Stimulated activated CD8-positive, alpha-beta memory T cell treated with anti-CD3 and anti-CD28 coated beads, Interleukin-2, amount 100 ng/mL, for 1 hour (primary cell): ENCODE measurements at places on chromosomes 11 and 22.

- no peak for DNase-seq
Measured at GRCh38 chr11:80414181-80415165, 973.6 kb upstream of the TENM4 start.

DNA sequence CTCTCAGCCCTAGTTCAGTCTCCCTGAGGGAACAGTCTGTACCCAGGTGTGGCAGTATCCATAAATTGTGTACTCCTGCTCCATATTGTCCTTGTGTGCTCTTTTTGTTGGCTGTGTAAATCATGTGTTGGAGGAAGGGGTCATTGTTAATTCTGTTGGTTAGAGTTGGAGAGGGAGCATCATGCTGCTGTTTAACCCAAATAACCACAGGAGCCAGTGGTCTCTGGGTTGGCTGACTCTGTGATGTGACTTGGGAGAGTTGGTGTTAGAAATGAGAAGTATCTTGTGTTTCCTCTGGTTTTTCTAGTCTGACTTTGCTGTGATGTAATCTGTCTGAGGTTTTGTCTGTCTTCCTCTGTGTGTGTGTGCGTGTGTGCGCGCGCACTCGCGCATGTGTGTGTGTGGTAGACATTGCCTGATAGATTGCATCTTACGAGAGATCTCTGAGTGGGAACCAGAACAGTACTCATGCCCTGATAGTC, 30.5 kb downstream of the CTNND1 start:
- DNase-seq, result peak; percentile 75

DNA sequence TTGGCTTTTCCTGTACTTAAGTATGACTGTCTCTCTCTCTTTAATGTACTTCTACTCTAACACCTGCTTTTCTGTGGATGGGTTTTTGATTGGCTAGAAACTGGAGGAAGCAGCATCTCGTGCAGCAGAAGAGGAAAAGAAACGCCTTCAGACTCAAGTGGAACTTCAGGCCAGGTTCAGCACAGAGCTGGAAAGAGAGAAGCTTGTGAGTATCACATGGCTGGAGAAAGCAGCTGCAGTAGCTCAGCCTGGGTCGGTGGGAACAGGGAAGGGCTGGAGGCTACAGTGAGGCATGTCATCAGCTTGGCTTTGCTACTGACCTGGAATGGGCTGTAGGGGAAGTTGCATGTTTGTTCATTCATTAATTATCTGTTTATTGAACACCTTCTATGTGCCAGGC, 74.2 kb downstream of the SWAP70 start:
- no peak for DNase-seq

DNA sequence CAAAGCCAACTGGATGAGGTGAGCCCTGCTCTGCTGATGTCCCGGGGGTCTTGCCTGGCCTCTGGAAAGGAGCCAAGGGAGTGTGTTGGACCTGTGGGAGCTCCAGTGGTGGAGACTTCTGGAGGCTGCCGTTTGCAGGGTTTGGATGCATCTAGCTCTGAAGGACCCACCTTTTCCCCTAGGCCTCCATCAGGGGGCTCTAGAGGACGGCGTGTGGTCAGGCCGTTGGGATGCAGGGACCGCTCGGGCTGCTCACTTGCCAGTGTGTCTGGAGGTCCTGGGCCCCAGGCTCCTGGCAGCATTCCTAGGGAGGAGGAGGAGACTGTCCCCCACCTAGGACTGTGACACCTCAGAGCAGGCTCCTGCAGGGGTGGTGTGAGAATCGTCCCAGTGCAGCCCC, 58.3 kb downstream of the PRDM11 start:
- no peak for DNase-seq

GRCh38 chr11:1756791-1757771, 6.6 kb downstream of the CTSD start:
- DNase-seq, result no peak

DNA sequence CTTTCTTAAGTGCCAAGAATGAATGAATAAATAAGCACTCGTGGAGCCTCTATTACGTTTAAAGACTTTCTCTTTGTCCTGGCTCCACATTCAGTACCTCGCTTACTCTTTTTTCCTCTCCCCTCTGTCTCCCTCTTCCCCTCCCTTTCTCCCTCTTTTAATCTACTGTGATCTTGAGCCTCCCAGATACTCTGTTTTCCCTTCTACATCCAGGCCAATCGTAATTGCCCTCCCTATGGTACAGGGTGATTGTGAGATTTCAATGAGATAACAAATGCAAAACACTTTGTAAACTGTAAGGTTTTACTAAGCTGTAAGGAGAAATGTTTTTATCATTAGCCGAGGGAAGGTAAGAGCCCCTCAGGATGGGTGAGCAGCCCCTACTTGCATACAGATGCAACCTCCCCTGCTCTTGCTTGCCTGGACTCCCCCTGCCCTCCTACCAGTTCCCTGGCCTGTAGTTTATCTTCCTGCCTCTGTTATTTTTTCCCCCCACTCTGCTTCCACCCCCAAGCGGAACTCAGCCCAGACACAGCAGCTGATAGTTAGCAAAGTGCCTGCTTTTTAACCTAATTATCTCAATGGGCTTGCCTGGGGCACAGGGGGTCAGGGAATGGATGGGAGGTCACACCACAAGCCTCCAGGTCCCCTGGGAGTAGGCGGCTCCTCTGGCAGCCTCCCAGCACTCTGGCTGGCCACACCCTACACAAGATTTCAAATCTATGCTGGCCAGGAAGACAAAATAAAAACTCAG, 76.9 kb upstream of the CADM1 start:
- DNase-seq, result no peak

GRCh38 chr11:118870396-118871343, 13.0 kb upstream of the CXCR5 start:
- DNase-seq, result no peak

GRCh38 chr11:12603143-12604088, 70.8 kb upstream of the TEAD1 start:
- no peak for DNase-seq

DNA sequence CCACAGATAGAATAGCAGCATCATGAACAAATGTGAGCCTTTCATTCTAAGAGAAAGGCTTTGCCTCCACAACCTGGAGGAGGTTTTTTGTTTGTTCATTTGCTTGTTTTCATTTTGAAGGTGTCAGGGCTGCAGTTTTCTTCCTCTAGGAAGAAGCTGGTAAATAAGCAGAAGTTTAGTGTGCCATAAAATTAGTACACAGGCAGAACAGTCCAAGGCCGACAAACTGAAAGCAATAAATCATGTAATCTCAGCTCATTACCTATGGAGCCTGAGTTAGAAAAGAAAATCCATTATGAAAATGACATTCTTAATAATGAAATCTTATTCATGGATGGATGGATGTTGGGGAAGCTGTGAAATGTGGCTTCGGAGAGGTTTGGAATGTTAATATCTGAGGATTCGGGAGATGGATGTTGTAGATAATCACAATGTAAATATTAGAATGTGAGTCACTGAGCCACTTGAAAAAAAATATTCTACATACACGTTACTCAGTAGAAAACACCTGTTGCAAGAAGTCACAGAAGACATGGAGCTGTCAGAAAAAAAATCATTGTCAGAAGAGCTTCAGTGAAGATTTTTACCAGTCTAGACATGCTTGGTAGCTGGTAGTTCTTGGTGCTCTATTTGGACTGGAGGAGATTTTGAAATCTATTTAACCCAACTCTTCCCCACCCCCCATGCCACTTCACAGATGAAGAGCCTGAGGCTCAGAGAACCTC, 15.0 kb upstream of the ZDHHC13 start:
- DNase-seq, result no peak

DNA sequence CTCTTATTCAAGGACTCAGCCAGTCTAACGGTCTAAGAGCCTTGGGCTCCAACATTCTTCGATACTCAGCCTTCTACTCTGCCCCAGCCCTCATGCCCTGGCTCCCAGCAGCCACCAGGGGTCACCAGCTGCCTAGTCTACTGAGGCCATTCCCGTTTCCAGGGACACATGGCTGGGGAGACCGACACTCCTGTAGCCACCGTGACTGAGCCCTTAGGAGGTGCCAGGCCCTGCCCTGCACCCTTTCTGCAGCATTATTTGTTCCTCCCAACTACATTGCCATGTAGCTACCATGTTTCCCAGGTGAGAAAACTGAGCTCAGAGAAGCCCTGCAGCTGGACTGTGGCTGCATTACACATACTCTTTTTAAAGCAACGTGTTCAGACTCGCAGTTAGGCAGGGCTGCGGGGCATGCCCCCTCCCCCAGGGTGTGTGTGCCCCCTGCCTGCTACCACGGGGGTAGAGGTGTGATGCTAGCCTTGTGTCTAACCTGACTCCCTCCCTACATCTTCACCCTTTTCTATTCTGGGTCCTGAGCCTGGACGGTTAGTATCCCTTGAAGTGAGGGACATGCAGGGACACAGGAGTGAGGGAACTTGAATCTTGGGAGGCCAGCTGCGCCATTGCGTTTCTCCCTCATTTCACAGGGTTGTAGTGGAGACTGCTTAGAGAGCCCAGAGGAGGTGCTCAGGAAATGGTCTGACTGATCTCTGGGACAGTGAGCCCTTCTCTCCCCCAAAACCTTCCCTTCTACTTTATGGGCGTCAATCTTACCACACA, 17.5 kb downstream of the ATG16L2 start:
- no peak for DNase-seq

DNA sequence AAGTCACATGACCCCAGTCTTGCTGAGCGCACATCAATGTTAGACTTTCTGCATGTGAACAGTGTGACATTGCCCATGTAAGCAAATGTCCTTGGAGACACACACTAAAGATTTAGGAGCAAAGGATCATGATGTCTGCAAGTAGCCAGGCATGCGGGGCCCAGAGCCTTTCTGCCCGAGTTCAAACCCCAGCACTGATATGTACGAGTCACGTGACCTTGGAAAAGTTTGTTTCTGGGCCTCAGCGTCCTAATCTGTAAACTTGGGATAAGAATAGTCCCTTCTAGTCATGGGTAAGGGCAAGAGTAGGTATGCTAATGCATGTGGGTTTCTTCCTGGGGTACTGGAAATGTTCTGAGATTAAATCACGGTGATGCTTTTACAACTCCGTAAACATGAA, 16.8 kb upstream of the PGA3 start:
- no peak for DNase-seq

GRCh38 chr11:65780770-65781151, at the start of gene AP5B1:
Gene AP5B1 (minus strand): TSS chr11:65780976. CDS start chr11:65780591, 385 bp downstream.
- DNase-seq, result peak; percentile 63

DNA sequence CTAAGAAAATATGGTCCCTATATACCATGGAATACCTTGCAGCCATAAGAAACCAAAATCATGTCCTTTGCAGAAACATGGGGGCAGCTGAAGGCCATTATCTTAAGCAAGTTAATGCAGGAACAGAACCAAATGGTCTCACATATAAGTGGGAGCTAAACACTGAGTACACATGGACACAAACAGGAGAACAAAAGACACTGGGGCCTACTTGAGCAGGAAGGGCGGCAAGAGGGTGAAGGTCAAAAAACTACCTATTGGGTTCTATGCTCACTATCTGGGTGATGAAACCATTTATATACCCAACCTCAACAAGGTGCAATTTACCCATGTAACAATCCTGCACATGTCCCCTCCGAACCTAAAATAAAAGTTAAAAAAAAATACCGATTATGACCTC, 22.5 kb downstream of the GAS2 start:
- DNase-seq, result no peak

DNA sequence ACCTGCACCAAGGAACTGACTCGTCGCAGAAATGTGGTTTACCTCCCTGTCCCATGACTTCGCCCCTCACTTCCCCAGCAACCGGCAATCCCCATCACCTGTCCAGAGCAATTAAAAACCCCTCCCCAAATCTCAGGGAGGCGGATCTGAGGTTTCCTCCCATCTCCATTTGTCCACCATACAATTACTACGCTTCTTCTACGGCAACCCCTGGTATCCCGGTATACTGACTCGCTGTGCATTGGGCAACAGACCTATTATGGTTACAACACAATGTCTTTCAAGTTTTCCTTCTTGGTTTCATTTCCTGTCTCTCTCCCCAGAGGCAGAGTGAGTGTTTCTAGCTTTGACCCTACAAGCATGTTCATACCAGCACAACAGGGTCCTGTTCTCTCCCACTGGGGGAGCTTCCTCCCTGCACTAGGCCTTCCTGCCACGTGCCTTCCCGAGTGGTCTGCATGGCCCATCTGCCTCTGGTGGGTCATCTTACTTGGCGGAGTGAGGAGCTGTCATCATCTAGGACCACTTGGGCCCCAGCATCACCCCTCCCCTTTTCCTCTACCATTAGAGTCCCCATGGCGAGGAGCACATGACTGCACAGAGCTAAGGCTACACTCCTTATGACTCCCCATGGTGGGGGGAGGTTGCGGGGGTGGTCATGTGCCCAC, 30.3 kb upstream of the NAP1L4 start:
- no peak for DNase-seq

GRCh38 chr22:25987948-25988347, 181.3 kb upstream of the SEZ6L start:
- DNase-seq, result no peak

- no peak for DNase-seq
Measured at GRCh38 chr11:10021563-10021962, 272.5 kb downstream of the SBF2 start.

DNA sequence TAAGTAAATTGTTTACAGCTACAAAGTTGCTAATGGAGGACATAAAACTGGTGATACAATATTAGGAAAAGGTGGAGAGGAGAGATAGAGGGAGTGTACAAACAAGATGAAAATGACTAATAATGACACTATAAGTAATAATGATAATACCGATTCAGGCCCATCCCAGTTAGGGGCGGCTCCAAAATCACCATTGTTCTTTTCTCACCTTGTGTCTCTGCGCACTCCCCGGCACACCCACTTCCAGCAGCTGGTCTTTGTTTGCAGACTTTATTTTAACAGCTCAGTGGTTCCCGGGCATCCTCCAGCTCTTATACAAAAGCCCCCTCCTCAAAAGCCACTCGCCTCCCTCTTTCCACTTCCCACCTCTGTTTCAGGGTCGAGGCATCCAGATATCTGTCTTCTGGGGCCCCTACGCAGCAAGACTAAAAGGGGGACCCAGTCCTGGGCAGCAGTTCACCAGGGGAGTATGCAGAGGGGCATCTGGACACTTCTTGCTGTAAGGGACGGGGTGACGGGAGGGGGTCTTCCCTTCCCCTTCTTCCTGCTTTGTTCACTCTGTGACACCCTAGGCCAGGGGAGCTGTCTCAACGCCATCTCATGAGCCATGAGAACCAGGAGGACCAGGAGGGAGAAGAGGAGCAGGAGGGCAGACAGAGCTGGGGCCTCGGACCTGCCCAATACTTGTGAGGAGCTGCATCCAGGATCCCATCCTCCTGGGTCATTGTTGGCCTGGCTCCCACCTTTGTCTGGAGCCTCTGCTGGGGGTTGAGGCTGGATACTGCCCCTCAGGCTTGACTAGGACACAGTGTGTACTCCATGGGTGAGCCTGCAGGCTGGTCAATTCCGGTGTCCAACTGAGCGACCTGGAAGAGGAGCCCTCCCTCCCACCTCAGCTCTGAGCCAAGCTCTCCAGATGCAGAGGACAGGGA, 2.7 kb downstream of the APOL2 start:
- DNase-seq, result no peak

GRCh38 chr11:37110385-37110784, 512.3 kb upstream of the RAG2 start:
- DNase-seq, result no peak

DNA sequence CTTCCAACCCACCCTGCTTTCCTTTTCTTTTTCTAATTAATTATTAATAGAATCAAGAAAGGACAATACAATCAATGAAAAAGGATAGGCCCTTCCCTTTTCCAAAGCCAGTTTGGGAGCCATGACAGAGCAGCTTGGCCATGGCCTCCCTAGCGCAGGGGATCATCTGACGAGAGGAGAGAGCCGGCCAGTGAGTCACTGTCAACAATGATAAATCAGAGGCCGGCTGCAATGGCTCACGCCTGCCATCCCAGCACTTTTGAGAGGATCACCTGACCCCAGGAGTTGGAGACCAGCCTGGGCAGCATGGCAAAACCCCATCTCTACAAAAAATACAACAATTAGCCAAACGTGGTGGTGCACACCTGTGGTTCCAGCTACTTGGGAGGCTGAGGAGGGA, 27.5 kb upstream of the KRTAP5-7 start:
- no peak for DNase-seq

- DNase-seq, result no peak
Measured at GRCh38 chr11:8019314-8020243, 32.4 kb downstream of the EIF3F start.
